ENCODE measurements at places on chromosomes 5 and 9.

- DNase-seq, result no peak
These were observed 18.3 kb upstream of the ORM1 start for GRCh38 chr9:114304416-114305188.

DNA sequence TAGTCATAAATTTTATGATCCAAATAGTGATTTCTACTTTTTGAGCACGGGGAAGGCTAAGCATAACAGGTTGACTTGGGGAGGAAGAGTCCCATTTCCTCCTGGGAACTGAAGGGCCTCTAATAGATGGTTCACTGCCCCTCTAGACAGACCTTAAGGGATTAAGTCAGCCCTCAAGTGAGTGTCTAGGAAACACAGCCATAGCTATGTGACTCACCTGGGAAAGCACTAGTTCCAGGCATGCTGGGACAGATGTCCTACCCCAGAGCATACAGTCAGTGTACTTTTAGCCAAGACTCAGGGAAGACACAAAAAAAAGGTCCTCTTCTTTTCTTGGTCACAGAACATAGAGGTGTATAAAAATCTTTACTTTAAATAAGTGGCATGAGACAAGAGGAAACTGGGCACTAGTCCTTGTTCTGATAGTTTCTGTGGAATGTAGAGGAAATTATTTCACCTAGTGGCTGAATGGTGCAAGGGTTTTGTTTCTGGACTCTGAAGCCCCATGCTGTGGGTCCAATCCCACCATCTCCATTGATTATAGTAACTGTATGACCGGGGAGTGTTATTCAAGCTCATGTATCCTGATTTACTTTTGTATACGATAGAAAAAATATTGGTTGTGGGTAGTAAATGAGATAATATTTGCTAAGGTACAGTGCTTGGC lies 86.0 kb downstream of the NREP start:
- no peak for DNase-seq

DNA sequence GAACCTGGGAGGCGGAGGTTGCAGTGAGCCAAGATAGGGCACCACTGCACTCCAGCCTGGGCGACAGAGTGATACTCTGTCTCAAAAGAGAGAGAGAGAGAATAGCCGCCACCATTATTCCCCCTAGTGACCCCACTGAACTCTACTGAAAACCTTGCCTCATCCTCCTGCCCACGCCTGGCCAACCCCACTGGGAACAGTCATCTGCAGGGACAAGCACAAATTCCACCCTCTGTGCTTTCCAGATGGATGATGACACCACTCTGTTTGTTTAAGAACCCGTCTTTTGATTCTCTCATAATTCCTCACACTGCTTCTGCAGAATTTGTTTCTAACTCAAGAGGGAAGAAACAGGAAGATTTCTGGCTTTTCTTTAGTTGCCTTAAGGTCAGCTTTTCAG lies 12.2 kb downstream of the BHMT2 start:
- DNase-seq, result no peak

DNA sequence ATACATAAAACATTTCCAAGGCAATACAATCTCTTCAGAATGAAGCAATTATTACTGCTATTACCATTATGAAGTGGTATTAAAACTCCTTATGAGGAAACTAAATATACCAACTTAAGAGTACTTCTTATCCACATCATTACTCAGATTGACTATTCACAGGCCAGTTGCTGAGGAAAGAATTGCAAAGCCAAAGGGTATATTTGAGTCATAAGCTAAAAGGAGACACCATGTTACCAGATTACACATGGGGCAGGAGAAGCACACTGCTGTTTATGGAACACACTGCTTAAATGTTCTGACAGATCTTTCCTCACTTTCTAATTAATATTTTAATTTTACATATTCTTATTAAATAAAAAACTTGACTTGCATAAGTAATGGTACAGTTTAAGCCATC lies 1726.4 kb upstream of the NUDT12 start:
- DNase-seq, result no peak

DNA sequence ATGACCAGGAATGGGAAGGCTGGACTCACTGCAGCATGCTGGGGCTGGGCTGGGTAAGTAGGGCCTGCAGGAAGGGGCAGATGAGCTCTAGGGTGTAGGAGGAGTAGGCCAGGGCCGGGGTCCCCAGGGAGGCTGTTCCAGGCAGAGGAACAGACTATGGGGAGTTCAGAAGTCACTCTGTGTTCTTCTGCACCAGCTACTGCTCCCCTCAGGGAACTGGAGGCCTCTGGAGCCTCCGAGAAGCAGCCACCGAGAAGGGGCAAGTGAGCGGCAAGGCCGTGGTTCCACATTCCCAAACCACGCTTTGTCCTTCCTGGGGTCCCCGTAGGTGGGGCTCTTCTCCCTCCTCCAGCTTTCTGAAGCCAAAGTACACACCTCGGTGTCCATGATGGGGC lies 8.4 kb upstream of the SLC2A6 start:
- no peak for DNase-seq

GRCh38 chr5:956941-957747 lies 51.5 kb upstream of the NKD2 start:
- no peak for DNase-seq

GRCh38 chr5:19676895-19677294 lies 311.1 kb downstream of the CDH18 start:
- no peak for DNase-seq

DNA sequence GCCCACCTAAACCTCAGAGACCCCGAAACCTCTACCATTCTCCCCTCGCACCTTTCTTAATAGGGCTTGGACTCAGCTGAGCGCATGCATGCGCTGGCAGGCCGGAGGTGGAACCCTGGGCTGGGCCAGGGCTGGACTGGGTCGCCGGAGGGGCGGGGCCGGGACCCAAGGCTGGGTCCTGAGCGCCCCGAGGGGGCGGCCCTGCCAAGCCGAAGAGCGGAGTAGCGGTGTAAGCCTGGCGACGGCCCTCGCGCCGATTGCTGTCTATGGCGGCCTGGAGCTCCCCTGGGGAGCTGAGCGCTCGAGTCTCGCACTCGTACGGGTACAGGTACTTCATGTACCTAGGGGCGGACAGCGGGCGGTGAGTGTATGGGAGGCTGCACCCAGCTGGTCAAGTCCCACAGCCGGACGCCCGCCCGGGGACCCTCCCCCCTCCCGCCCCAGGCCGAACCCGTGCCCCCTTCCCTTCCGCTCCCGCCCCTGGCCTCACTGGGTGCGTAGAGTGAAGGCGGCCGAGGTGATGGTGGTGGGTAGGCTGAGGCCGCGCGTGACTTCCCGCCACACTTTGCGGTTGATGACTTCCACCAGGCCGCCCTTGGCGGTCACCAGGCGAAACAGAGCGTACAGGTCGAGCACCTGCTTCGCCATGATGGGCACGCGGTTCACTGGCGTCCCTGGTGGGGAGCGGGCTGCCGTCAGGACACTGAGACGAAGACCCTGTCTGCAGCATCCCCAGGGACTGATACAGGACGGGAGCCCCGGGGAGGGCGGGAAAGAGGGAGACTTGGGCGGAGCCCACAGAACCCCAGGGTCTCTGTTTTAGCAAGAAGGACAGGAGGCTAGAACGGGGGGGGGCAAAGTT lies 3.3 kb upstream of the DCTN3 start:
- no peak for DNase-seq

- peak; percentile 72 for DNase-seq
These were observed 49.3 kb upstream of the ZNF366 start for GRCh38 chr5:72556351-72557166.

GRCh38 chr5:8060235-8060952 lies 191.4 kb downstream of the MTRR start:
- DNase-seq, result no peak

DNA sequence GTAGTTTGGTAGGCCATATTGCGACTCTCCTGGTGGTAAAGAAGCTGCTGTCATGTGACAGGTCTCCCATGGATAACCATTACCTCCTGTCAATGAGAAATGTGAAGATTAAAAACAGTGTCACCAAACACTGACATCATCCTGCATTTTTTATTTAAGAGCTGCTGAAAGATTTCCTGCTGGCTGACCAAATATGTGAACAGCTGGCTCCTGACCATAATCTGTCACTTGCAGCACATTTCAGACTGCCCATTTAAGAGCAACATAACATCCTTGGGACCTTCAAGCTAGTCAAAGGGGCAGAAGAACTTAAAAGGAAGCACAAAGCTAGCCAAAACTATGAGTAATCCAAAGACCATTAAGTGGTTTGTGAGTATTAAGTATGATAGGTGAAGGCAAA lies 288.0 kb downstream of the IZUMO3 start:
- DNase-seq, result no peak

DNA sequence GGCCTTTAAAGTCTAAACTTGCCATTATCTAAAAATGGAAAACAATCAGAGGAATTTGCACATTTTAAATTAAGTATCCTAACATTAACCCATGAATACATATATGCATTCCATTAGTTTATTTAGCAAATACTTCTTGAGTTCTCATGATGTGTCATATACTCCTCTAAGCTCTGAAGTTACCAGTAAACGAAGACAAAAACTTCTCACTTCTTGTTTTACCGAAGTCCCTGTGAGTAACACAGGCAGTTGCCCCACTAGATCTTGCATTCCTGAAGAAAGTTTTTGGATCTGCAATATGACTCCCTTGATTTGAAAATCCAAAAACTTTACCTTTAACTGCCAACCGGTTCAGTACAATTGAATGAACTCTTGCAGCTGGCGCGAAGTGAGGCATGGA lies 439.0 kb upstream of the MPDZ start:
- no peak for DNase-seq

GRCh38 chr5:133824661-133825254 lies 143.7 kb downstream of the C5orf15 start:
- DNase-seq, result no peak

- no peak for DNase-seq
These were observed 6.5 kb upstream of the HMCN2 start for GRCh38 chr9:130259044-130259443.

DNA sequence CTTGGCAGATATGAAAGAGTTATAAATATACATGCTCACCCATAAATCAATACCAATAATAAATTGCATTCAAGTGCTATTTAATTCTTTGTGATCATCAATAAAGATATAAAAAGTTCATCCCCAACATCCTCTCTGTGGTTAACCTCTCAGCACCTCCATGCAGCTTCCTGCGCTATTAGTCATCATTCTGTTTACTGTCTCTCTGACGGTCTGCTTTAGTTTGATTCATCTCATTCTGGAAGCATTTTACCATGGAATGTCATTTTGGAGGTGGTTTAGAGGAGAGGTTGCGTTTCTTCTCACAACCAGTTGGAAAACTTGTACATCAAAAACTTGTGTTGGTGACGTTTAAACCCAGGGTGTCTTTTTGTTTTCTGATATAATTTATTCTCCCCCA lies 486.6 kb downstream of the BRINP1 start:
- no peak for DNase-seq

- DNase-seq, result no peak
These were observed 203.7 kb downstream of the SEMA6A start for GRCh38 chr5:116370886-116371285.

DNA sequence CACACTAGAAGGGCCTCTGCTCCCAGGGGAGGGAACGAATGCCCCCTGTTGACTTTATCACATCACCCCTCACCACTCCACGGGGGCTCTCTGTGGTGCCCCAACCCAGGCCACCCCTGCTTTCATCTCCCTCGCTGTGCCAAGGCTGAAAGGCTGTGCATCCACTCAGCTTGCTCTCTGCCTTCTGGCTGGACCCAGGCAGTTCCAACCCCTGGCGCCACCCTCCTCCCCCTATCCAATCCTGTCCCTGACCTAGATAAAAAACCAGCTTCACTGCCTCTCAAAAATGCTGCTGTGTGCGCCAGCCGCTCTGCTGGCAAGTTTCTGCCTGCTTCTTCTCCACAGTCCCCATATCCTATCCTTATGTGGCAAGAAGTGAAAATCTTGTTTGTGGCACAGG lies 22.4 kb upstream of the CORO2A start:
- no peak for DNase-seq

- DNase-seq, result peak; percentile 17
These were observed 7.3 kb upstream of the RHOBTB3 start for GRCh38 chr5:95723632-95724369.

DNA sequence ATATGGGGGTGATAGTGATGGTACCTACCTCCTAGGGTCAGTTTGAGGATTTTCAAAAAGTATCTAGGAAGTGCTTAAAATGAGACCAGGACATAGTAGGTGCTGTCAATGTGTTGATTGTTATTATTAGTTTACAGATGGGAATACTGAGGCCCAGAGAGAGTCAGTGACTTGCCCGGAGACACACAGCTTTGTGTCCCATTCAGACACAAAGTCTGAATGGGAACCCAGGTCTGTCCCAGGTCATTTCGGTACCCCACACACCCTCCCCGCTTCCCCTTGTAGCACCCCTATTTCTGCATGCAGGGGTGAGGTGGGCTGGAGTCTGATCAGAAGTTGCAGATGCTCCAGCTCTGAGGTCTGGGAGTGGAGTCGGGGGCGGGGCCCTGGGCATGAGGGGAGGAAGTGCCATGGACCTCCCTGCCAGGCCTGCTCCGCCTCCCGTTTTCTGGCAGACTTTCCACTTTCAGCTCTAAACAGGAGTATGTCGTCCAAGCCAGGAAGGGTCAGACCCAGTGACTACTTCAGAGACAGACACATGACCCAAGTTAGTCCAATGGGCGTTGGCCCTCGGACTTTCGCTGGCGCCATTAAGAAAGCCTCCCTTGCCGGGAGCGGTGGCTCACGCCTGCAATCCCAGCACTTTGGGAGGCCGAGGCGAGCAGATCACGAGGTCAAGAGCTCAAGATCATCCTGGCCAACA lies 3.2 kb upstream of the DBN1 start:
- DNase-seq, result no peak

- DNase-seq, result no peak
These were observed 64.5 kb downstream of the PRR16 start for GRCh38 chr5:120528609-120529008.

DNA sequence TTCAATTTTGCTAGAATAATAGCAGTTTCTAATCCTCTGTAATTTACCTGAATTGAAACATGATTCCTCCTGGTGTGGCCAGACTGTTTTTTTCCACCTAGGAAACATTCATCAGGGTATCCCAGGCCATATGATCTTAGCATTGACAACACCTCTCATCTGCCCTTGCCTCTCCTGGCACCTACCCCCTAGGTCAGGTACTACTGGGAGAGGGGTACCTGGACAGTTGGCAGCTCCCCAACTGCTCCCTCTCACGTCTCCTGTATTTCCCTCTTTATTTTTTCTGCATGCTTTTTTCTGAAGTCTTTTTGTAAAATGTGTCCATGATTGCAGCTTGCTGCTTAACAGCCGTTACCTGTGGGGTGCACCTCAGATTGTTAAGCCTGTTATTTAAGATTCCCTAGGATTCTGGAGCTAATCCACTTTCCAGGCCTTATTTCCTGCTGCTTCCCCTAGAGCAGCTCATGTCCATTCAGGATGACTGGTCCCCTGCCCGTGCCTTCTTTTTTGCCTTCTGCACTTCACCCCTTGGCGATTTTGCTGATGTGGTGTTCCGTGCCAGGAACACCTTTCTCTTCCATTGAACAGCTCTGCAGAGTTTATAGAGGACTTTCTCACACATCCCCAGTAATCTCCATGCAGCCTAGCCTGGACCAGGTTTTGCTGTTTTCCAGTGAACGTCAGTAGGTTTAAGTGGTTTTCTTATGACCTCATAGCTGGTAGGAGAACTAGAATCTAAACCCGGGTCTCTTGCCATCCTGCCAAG lies 33.6 kb downstream of the SNX30 start:
- DNase-seq, result no peak

DNA sequence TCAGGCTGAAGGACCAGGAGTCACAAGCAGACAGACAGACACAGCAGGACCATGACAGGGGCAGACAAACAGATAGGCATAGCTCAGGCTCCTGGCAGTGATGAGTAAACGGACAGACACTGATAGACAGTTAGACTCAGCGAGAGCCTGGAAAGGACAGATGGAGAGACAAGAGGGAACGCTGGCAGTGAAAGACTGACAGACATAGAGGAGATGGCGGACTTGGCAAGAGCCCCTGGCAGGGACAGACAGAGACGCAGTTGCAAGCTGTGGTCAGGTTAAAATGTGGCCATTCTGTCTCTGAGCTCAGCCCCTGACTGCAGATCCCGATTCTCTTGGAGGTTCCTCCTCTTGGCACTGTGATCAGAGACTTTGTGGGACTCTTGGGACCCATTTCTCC lies 13.6 kb downstream of the CSF2 start:
- no peak for DNase-seq

Data from Kasumi-1 (cell line).